Trophoblast cell (in vitro differentiated cells and primary cell): ENCODE measurements at places on chromosomes 16 and 17.

GRCh38 chr17:34850964-34851363, 110.3 kb downstream of the CCT6B start:
- no peak for DNase-seq

DNA sequence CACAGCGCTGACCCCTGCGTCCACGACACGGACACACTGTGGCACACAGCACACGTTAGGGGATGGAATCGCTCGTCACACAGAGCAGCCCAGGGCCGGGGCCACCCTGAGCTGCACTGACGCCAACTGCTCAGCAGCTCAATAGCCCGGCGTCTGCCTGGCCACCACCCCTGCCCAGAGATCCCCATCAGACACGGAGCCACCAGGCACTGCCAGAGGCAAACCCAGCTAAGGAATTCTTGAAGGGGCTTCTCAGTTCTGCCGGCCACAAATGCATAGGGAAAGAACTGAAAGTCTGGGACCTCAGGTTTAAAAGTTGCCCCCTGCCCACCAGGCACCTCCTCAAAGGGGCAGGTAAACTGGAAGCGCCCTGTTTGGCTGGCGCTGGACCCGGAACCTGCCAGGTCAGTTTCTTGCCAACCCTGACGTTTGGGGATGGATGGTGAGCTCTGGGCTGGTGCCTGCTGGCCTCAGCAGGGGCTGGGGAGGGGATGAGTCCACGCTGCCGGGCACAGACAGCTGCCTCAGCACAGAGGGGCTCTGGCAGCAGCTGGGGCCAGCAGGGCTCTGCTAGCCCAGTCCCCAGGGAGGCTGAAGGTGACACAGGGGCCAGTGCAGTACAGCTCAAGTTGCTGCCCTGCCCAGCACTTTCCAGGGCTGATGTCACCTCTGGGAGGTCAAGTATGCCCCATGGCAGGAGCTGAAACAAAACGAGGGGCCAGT, 33.2 kb downstream of the TIMM22 start:
- DNase-seq, result no peak

DNA sequence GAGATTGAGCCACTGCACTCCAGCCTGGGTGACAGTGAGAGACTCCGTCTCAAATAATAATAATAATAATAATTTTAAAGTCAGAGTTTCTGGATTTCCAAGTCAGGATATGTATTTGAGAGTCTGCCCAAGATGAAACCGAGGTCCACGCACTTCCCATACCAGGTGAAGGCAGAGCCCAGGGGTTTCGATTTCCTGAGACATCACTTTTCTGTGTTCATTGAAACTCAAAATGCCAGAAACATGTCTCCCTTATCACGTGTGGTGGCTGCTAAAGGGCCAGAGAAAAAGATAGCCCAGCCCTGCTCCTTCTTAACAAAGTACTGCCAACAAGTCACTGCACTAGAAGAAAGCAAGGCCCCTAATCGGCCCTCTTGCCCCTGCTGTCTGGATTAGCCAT, 9.8 kb upstream of the RNF157 start:
- DNase-seq, result no peak

DNA sequence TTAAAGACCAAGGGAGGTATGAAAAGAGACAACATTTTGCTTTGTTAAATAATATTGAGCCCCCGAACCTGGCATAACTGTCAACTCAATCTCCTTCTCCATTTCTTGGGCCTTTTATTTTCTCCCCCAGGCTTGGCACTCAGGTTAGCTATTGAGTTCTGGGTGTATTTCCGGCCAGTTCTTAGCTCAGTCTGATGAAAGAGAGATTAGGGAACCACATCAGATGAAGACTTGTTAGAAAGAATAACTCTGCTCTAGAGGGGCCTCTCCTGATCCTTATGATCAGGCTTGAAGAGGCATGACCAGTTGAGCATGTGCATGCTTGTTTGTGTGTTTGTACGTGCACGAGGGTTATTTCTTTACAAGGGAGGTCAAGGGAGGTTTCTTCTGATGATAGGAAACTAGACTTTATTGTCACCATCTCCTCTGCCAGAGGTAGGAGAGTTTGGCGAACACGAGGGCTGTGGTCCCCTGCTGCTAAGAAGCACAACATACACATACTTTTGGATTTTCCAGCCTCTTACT, 29.2 kb upstream of the HS3ST2 start:
- no peak for DNase-seq

GRCh38 chr17:2084766-2085647, 30.1 kb downstream of the HIC1 start:
- no peak for DNase-seq

GRCh38 chr16:27928542-27928941, 135.0 kb downstream of the GSG1L start:
- DNase-seq, result no peak
